ENCODE measurements at places on chromosomes 7 and 10.

DNA sequence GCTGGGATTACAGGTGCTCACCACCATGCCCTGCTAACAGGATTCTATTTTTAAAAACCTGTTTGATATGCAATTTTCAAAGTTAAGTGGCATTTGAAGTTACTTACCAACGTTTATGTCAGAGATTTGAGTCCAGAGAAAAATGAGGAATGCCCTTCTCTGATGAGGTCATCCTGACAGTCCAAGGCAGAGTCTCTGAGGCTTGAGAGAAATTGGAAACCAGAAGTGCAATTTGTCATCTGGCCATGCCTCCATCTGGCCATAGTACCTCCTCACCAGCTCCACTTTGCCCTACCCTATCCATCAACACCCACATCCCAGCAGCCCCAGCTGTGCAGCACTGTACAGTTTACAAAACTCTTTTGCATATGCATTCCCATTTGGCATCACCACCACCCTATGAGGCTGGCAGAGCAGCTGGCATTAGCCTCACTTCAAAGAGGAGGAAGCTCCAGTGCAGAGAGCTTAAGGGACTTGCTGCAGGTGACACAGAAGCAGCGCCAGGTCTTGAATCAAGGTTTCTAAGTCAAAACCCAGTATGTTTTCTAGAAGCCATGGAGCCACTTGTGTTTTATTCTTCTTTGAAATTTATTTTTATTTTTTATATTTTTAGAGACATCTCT, 54.5 kb upstream of the PDZD8 start:
- DNase-seq: peak; percentile 13

DNA sequence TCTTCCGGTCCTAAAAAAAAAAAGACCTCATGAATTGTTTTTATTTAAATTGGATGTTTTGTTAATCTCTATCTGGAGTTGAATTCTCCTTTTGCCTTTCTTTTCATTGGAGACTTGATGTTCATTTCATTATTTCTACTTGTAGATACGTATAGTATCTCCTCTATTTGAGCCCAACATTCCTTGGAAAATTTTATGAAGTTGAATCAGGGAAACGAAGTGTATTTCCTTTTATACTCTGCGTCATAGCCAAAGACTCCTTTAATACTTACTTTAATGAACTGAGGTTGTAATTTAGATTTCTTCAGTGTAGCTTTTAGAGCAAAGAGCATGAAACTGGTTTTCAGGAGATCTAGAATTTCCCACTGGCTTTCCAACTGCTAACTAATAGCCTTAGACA, 132.4 kb downstream of the KIAA1217 start:
- no peak for DNase-seq

GRCh38 chr7:74032191-74032490, 4.2 kb downstream of the ELN start:
- DNase-seq: peak; percentile 57

DNA sequence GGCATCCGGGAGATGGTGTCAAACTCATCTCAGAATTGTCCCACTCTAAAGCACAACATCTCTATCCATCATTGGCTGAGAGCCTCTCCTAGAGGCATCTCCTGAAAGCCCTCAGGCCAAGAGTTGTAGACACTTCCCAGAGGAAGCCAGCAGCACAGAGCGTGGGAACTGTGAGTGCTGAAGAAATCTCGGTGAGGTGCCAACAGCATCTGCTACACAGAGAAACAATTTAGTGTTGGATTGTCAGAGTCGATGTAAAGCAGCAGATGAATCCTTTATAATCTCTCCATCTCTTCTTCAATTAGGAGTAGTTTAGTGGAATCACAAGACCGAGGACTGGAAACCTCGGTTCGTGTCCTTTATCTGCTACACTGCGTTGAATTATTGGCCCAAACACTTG, 172.2 kb downstream of the C7orf25 start:
- DNase-seq: no peak

GRCh38 chr7:69761290-69761922, 163.1 kb downstream of the AUTS2 start:
- DNase-seq: no peak

- DNase-seq: no peak
These were observed 12.1 kb downstream of the TAX1BP1 start for GRCh38 chr7:27751888-27752660.

Measured in stromal cell of bone marrow (primary cell).